ENCODE measurements at places on chromosomes 4 and X.

GRCh38 chr4:113635739-113636437 lies 125.7 kb downstream of the CAMK2D start:
- DNase-seq = no peak

- no peak for DNase-seq
Measured at GRCh38 chr4:119980456-119980855, 86.2 kb downstream of the MAD2L1 start.

DNA sequence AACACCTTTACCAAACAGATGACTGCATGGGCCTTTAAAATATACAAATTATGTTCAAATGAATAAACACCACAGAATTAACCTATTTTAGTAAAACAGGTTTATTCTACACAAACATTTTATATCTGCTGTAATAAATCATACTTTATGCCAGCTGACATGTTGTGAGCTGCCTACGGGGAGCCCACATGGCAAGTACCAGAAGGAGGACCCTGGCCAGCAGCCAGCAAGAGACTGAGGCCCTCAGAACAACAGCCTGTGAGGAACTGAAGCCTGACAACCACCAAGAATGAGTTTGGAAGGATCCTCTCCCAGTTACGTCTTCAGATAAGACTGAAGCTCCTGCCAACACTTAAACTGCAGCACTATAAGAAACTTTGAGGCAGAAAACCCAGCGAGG lies 377.0 kb downstream of the PDGFC start:
- no peak for DNase-seq

DNA sequence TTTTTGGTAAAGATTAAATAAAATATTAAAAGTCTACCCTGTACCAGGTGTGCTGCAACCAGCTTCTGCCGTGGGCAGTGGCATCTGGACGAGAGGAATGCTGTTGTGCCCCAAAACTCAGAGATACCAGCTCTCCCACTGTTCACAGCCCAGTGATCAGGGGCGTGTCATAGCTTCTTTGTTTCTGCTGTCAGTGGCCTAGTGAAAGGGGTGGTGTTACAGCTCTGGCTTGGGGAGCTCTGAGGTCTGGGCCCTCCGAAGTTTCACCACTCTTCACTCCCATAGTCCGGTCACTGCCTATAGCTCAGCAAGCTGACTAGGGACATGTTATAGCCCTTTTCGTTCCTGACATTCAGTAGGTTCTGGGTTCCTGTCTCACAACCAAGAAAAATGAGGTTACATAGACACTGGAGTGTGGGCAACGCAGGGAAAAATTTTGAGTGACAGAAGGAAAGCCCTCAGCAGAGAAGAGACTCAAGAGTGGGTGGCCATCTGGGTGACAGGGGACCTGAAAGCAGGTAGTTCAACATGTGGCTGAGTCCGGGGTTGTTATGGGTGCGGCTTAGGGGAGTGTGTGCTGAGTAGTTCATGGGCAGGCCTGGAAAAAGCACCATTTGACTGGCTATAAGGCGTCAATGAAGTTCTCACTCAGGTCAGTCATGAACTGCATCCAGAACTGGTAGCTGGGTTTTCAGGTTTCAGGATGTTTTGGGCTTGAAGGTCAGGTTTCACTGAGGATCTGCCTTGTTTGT lies 1184.4 kb upstream of the PABPC4L start:
- DNase-seq = no peak

- no peak for DNase-seq
Measured at GRCh38 chr4:165096776-165097175, 15.9 kb downstream of the TMEM192 start.

DNA sequence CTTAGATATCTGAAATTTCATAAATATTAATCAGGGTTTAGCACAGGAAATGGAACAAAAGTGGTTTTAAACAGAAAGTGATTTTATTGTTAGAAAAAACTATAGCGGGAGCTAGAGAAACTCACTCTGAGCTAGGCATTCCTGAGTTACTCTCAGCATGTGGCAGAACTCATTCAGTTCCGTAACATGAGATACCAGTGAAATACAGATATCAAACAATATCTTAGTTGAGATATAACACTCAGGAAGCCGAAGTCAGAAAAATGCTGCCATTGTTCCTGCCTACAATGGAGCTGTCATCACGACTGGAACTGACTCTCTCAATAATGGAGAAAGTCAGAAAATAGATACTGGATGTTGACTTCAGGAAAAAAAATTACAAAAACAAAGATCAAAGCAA lies 1428.7 kb downstream of the PCDH18 start:
- no peak for DNase-seq

- no peak for DNase-seq
Measured at GRCh38 chrX:1202251-1202650, 10.2 kb downstream of the CRLF2 start.

All from stimulated activated CD4-positive, alpha-beta T cell treated with anti-CD3 and anti-CD28 coated beads, TNF-alpha, amount 100 ng/mL, for 1 hour (primary cell).